ENCODE measurements at places on chromosomes 2 and 18.

- no peak for DNase-seq
Observed at GRCh38 chr18:21179590-21180220, 62.3 kb upstream of the GREB1L start.

- DNase-seq, result no peak
Observed at GRCh38 chr2:111537078-111537655, 346.8 kb downstream of the ANAPC1 start.

DNA sequence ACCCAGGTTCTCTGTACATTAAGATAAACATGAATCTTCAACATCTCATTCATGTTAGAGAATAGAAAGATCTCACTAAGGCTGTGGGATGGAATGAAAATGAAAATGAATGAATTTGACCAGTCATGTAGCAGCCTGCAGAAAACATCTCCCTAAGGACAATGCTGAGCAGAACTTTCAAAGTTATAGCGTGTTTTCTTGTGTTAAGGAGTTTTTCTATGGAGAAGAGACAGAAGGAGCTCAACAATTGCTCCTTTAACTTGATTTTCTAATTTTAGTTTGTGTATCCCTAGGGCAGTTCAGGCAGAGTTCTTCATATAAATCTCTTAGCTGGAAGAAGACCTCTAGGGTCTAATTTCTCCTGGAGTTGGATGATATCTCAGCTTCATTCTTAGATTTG, 45.2 kb upstream of the PDCL3 start:
- DNase-seq, result no peak

- DNase-seq, result no peak
Observed at GRCh38 chr2:143720095-143720664, 591.0 kb downstream of the ARHGAP15 start.

- DNase-seq, result no peak
Observed at GRCh38 chr2:241559323-241560161, 997 bp downstream of the BOK start.

- DNase-seq, result no peak
Observed at GRCh38 chr18:31278609-31279071, 39.3 kb upstream of the DSG1 start.

DNA sequence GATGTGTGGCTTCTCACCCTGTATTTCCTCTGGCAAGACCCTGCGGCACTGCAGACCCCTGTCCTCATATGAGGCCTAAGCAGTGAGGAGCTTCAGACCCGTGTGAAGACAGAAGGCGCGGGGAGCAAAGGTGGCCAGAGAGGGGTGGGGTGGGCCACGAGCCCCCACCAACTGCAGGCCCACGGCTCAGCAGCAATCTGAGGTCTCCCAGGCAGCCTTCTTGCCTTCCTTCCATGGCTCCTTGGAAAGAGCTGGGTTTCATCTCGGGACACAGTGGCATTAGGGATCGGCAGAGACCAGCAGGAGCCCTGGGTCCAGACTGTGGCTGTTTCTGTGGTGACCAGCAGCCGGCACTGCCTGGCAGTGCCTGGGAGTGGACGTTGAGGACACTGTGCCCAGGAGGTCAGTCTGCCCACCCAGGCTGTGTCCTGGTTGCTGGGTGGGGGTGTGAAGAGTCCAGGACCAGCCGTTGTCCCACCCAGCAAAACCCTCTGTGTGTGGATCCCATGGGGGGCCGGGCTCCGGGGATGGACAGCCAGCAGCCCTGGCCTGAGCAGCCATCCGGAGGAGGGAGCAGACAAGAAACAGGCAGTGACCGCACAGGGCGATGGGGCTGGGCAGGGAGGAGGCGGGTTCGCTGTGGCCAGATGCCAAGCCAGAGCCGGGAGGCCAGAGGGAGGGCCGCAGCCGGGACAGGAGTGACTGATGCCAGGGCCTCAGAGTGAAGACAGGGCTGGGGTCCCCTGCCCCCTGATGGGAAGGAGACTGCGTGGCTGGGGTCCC, 73.8 kb downstream of the RRM2 start:
- DNase-seq, result no peak

DNA sequence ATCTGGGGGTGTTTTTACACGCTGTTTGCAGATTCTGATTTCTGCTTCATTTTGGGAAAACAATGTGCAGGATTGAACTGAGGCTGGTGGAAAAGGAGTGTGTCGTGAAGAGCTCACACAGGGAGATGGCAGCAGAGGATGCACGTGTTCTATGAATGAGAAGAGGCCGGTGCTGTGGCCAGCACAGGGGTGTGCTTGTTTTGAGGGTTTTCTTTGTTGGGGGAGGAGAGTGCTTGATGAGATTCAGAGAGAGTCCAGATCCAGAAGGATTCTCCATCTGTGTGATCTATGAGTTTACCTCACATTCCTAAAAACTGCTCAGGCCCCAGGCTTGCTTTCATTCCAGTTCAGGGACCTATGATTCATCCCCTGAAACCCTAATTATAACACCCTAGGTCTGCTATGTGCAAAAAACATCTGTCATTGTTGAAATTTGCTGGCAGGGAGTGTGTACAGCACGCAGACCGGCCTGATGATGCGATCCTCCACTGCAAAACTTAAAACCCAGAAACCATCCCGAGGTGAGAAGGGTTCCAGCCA, 12.1 kb downstream of the TGFA start:
- DNase-seq, result no peak

GRCh38 chr2:234952270-234953115, 676 bp downstream of the SH3BP4 start:
- no peak for DNase-seq

DNA sequence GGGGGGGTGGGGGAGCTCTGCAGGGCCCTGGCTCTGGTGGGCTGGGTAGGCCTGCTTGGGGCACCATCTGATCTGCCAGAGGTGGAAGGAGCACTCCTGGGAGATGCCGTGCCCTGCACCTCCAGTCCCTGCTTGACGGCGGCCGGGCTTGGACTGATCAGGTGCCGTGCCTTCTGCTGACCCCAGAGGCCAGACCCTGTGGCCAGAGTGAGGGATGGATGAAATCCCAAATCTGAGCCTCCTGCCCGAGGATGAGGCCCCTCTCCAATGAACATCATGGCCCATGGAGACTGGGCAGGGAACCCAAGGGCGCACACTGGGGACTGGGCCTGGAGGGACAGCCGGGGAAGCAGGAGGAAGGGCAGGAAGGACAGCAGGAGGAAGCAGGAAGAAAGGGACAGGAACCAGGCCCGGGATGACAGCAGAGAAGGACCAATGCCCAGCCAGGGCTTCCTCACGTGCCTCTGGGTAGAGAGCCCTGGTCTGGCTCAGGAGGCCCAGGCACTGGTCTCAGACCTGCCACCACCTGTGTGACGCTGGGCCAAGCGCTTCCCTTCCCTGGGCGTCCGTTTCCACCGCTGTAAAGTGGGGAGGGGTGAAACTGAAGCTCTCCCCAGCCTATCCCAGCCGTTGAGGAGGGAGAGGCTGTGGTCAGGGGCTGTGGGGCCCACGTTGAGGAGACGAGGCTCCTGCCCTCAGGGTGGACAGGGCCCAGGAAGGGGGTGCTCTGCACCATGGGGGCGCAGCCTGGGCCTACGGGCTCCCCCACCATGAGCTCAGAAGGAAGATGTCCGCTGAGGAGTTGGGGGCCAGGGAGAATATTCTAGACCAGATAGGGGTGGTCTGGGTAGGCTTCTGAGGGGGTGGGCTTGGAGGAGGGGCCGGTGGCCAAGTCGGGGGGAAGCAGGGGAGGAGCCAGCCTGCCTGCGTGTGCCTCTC, 1.0 kb upstream of the GPR35 start:
- no peak for DNase-seq

DNA sequence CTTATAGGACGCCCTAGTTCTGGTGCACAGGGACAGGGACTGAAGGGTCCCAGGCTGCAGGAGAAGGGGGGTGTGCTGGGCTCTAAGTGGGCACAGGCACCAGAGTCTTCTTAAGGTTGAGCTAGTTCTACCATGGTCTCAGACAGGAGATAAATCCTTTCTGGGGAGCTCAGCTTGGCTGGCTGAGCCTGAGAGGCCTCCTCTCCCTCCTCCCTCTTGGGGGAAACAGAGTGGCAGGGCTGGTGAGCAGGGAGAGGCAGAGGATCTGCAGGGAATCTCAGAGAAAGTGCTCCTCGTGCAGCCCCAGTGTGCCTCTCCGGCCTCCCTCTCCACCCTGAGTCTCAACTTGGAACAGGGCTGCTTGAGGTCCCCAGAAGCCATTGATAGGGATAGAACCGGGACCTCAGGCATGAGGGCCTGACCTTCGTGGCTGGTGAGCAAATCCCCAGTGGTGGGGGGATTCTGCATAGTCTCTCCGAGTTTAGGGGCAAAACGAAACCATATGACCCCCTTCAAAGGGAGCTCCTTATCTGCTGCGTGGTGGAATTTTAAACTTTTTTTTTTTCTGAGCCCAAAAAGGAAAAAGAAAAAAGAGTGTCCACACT, 2.0 kb downstream of the GDF7 start:
- DNase-seq, result no peak

- no peak for DNase-seq
Observed at GRCh38 chr2:72148837-72149555, 1.3 kb upstream of the CYP26B1 start.

GRCh38 chr2:235011607-235011928, 59.8 kb downstream of the SH3BP4 start:
- no peak for DNase-seq

DNA sequence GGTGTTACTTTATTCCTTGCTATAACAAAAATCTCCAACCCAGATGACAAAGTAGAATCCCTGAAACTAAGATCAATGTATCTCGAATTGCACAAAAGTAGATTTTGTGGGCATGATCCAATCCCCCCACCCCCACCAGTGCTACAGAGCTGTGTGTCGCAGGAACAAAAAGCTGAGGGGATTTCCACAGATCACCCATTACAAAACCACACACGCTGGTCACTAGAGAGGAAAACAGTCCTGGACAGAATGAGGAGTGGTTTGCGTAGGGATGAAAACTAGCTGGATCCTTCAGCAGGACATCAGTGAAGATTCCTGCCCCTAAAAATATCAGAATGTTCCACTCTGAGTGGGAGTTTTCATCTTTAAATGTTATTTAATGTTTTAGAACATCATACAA, 165.3 kb upstream of the STK17B start:
- no peak for DNase-seq

GRCh38 chr2:203824057-203824456, 43.5 kb upstream of the CTLA4 start:
- DNase-seq, result no peak

- DNase-seq, result no peak
Observed at GRCh38 chr18:13218997-13219396, 437 bp downstream of the LDLRAD4 start.

GRCh38 chr2:235077046-235077445, 125.2 kb downstream of the SH3BP4 start:
- no peak for DNase-seq

- no peak for DNase-seq
Observed at GRCh38 chr2:217142649-217143266, 282.9 kb upstream of the TNP1 start.

DNA sequence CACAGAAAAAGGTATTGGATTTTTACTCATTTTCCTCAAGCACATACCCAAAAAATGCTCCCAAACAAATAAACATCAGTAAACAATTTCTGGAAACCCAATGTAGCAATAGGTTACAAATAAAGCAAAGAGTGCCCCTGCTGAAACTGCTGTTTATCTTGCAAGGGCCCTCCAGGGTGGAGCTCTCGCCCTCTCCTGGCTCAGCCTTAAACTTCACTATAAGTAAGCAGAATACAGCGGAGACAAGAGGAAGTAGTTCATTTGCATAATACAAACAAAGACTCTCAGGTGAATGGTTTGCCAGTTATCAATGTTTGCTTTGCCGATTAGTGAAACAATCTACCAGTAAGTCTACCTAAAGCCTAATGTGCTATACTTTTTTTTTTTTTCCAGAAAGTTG, 437.6 kb downstream of the DLGAP1 start:
- DNase-seq, result no peak

GRCh38 chr2:96856776-96857666, 795 bp downstream of the ANKRD39 start:
- no peak for DNase-seq

GRCh38 chr2:19362755-19363473, 4.5 kb upstream of the OSR1 start:
- no peak for DNase-seq

DNA sequence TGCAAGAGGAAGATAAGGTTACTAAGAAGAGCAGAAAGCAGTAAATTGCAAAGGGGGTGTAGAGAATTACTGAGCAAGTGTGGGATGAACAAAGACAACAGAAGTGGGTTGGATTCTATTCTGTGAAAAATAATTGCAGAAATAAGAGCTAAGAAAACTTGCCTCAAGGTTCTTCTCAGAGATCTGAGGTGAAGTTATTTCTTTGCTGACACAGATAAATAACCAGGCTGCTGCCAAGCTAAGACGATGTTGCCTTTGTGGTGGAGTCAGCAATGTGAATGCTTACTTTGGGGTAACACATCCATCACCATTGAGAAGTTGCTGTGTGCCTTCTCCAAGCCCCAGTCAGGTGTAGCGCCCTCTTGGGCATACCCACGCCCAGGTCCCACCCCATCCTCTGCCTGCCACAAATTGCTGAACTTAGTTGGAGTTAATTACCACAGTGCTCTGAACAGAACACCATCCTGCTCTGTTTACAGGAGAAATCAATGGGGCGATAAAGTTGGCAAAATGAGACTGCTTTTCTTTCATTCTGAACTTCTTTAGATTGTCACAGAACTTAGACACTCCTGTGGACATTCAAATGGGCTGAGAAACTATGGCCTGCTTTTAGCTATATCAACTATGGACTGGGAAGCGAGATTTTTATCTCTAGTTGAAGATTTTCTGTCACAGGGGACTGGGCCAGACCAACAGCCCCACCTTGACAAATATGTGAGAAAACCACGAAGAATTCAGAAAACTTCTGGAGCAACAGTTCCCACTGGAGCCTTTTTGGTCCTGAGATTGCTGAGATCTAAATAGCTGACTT, 283.6 kb downstream of the TMX3 start:
- no peak for DNase-seq

DNA sequence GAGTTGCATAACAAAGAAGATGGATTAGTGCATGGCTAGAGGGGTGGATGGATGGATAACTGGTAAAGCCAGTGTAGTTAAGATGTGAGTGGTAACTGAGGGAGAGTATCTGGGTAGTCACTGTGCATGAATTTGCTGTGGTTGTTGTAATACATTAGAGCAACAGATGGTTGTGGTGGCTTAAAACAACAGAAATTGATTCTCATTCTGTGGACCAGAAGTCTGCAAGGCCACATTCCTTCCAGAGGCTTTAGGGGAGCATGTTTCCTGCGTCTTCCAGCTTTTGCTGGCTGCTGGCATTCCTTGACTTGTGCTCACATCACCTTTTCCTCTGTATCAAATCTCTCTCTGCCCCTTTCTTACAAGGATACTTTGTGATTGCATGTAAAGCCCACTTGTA, 155.4 kb downstream of the ASB1 start:
- no peak for DNase-seq

- no peak for DNase-seq
Observed at GRCh38 chr2:174826051-174826450, 61.8 kb upstream of the CHRNA1 start.
